Right renal cortex interstitium (tissue), 3 donors: ENCODE measurements at places on chromosomes 1 and 21. TPM values are rescaled to one million over a fixed set of nuclear protein-coding genes. Genes with fewer than 3 reads are reported as not detected.

The SLAMF1 gene
- 0.11 TPM for polyA plus RNA-seq

The ERICH3 gene
- polyA plus RNA-seq, result 0.67 TPM

The GNG4 gene
- polyA plus RNA-seq, result 3.7 TPM

The GPR153 gene
- 6.5 TPM for polyA plus RNA-seq

The PDC gene
- polyA plus RNA-seq, result not detected

The ST6GALNAC3 gene
- 90.2 TPM for polyA plus RNA-seq

The MAPKAPK2 gene
- polyA plus RNA-seq, result 79.6 TPM

The FNDC5 gene
- polyA plus RNA-seq, result 46.6 TPM

The A3GALT2 gene
- not detected for polyA plus RNA-seq

The CTSK gene
- polyA plus RNA-seq, result 26.8 TPM

The VAV3 gene
- polyA plus RNA-seq, result 154 TPM

The IVL gene
- not detected for polyA plus RNA-seq

GRCh38 chr1:172758259-172758658, 99.4 kb downstream of the FASLG start:
- no peak for DNase-seq

- no peak for DNase-seq
Measured at GRCh38 chr1:26791626-26792025, 3.9 kb downstream of the PIGV start.

GRCh38 chr1:116067566-116067890, 43.7 kb upstream of the MAB21L3 start:
- no peak for DNase-seq

GRCh38 chr21:36985751-36986594, 19.5 kb upstream of the HLCS start:
- DNase-seq, result no peak

DNA sequence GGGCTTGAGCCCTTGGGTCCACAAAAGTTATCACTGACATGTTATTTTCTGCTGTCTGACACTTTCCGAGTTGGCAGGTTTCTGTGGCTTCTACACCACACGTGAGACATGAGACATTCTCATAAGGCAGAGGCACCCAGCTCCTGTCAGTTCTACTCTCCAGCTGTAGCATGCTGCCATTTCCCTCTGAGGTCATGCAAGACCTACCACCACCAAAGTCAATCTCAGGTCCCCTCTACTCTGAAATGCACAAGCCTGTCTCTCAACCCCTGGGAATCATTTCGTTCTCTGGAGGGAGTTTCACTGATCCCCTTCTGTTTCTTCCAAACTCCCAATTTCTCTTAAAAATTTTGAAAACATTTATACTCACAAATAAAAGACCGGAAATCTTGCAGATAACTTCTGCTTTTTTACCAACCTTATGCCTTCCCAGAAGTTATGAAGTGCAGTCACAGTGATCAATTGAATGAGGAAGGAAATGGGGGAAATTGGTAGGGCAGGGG, 39.5 kb upstream of the CR2 start:
- no peak for DNase-seq

DNA sequence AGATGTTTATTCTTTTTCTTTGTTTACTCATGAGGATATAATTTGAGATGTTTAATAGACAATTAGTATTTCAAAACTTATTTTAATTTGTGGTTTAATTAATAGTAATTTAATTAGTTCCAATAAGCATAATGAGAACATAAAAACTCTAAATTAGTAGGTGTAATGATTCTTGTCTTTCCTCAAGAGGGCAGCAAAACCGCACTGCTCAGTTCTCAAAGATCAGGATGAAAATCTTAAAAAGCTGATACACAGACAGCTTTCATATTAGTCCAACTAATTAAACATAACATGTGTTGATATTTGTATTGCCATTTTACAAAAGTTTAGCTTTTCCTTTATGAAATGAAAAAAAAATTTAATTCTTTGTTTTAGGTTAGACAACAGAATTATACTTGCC, 106.7 kb upstream of the C21orf91 start:
- no peak for DNase-seq

- DNase-seq, result no peak
Measured at GRCh38 chr1:213622365-213623063, 365.3 kb upstream of the PROX1 start.

GRCh38 chr1:48219803-48220202, 2.7 kb upstream of the SLC5A9 start:
- DNase-seq, result no peak

DNA sequence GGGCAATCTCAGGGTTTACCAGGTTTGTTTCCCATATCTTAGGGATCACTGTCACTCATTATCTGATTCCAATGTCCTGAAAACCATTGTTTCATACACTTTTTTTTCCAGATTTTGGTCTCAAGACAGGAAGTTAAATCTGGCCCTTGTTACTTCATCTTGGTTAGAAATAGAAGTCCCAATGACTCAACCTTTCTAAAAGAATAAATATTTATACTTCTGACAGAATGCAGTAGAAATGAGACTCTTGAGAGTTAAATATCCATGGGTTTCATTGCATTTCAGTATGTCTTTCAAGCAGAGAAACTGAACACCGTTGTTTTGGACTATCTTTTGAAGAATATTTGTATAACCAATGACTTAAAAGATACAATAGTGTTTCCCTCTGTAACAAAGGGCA, 19.8 kb upstream of the VCAM1 start:
- DNase-seq, result no peak

DNA sequence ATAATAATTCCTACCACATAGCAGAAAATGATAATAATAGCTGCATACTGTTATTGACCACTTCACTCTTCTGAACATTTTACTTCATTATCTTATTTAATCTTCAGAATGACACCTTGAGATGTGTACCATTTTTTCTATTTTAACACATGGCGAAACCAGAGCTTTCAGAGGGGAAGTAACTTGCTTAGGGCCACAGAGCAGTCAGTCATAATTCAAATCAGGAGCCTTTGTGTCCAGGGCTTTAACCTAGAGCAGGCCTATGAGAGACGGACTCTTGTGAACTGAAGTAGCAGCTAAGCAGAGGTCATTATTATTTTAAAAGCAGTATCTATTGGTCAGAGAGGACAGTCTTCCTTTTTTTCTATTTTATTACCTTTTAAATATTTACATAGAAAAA, 114.0 kb downstream of the ROR1 start:
- DNase-seq, result no peak

GRCh38 chr21:34592120-34592955, 22.6 kb downstream of the RCAN1 start:
- no peak for DNase-seq

- DNase-seq, result no peak
Measured at GRCh38 chr1:78237364-78237916, 191.7 kb downstream of the GIPC2 start.

- no peak for DNase-seq
Measured at GRCh38 chr1:7539769-7540175, 231.3 kb upstream of the VAMP3 start.

GRCh38 chr21:26067836-26068594, 102.6 kb downstream of the APP start:
- no peak for DNase-seq

DNA sequence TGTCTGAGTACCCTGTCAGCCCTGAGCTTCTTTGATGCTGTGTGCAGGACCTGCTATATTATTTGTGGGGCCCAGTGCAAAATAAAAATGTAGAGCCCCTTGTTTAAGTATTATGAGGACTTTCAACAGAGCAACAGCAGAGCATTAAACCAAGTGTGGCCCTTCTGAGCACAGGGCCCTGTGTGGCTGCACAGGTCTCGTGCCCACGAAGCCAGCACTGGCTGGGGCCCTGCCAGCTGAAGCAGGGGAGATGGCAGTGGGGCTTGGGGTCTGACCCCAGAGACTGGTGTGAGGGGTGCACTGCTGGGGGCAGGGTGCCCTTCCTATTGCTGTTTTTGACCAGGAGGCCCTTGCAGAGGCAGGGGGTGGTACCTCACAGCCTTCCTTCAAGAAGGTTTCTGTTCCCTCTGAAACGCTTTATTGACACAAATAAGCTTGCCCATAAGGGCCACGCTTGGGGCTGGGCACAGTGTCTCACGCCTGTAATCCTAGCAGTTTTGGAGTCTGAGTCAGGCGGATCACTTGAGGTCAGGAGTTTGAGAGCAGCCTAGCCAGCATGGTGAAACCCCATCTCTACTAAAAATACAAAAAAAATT, 2.2 kb upstream of the SEMA4A start:
- DNase-seq, result no peak

- DNase-seq, result no peak
Measured at GRCh38 chr1:30359539-30360220, 363.7 kb downstream of the MATN1 start.

DNA sequence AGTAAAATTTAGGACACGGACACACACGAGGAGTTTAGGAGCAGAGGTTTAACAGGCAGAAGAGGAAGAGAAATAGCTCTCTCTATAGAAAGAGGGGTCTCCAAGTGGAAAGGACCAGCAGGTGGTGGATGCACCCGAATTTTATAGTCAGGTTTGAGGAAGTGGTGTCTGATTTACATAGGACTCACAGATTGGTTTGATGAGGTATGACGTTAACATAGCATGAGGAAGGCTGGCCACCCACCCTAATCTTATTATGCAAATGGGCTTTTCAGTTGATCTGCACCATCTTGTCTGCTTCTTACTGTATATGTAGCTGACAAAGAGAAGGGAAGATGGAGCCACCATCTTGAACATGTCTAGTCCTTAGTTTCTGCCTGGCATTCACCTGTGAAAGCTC, 52.5 kb upstream of the RGS2 start:
- no peak for DNase-seq

DNA sequence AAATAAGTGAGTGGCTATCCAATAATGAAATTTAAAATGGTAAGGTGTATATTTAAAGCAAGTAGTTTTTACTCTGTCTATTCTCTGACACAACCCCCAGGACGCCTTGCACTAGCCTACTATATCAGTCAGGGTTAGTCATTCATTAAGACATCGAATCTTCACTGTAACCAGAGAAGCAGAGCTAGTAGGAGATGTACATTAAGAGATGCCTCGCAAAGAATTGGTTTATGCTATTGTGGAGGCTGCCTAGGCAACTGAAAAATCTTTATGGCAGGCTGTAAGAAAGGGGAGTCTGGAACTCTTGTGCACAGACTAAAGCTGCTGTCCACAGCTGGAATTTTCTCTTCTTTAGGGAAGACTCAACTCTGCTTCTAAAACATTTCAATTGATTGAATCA, 28.8 kb downstream of the NTNG1 start:
- DNase-seq, result no peak

GRCh38 chr1:232923739-232924386, 26.5 kb upstream of the NTPCR start:
- no peak for DNase-seq

GRCh38 chr1:175095978-175096607, 28.5 kb downstream of the TNN start:
- DNase-seq, result no peak
